ENCODE measurements at places on chromosomes 13 and 19.
A peak's percentile ranks its signal among the peaks of the same experiment; 100 is the strongest.

DNA sequence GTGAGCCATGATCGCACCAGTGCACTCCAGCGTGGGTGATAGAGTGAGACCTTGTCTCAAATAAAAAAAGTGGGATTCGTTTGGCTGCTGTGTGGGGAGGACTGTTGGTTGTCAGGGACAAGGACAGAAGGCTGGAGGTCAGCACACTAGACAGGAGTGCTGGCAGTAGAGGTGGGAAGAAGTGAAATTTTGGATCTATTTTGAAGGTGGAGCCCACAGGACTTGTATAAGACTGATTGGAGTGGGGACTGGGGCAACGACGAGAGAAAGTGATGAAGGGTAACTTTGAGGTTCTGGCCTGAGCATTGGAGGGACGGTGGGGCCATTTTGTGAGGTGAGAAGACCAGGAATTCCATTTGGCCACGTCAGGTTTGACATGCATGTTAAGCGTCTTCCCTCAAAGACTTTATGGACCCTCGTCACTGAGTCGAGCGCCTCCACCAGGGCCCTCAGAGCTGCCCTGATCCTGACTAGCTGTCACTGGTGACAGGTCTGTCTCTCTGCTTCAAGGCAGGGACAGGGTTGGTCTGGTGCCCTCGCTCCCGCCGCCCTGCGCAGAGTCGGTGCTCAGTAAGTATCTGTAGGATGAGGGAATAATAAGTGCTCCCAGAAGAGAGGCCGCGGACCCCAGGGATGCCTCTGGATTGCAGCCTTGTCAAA, 673 bp downstream of the CTU1 start:
- H3K4me3 ChIP-seq = peak overlapping the region; percentile 89
- peaks cover 6% of the 10 kb centered on the region for H3K27me3 ChIP-seq
- peaks cover 15% of the 10 kb centered on the region for H3K4me1 ChIP-seq
- peaks cover 8% of the 10 kb centered on the region for H3K36me3 ChIP-seq
- peak overlapping the region; percentile 94 for H3K27ac ChIP-seq

- no peaks in the 10 kb centered on the region for H3K4me1 ChIP-seq
- no peak for DNase-seq
- H3K36me3 ChIP-seq = no peaks in the 10 kb centered on the region
- no peak overlapping the region for H3K27ac ChIP-seq
Measured at GRCh38 chr19:28843761-28844492, 369.0 kb downstream of the UQCRFS1 start.

DNA sequence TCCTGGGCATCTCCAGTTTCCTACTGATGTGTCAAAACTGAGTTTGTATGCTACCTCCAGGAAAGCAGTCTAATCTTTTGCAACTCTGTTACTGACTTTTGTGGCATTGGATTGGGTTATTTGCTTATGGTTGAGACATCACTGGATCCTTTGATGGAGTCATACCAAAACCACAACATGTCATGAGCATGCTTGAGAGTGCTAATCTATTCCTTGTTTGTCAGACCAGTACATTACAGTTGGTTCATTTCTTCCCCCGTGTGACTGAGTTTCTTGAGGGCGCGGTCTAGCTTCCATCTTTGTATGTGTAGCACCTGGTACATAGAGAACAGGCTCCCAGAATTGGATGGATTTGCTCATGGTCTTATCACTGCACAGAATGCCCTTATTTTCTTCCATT, 43.2 kb downstream of the SUGT1 start:
- no peak overlapping the region for H3K4me3 ChIP-seq
- no peaks in the 10 kb centered on the region for H3K4me1 ChIP-seq
- no peaks in the 10 kb centered on the region for H3K27me3 ChIP-seq
- no peak overlapping the region for H3K27ac ChIP-seq

- peak overlapping the region; percentile 86 for H3K4me3 ChIP-seq
- peak overlapping the region; percentile 91 for H3K27ac ChIP-seq
- no peak for DNase-seq
Measured at GRCh38 chr19:49592486-49593232, 1.7 kb downstream of the PRR12 start.

DNA sequence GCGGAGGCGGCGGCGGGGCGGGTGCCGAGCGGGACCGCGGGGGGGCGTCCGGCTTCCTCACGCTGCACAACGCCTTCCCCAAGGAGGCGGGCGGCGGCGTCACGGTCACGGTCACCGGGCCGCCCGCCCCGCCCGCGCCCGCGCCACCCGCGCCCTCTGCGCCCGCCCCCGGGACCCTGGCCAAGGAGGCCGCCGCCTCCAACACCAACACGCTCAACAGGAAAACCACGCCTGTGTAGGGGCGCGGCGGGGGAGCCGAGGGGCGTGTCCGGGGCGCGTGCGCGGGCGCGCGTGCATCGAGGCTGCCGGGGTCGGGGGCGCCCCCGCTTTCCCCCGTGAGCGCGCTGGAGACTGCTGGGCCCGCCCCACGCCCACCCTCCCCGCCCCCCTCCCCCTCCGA, 8.8 kb upstream of the CACNG6 start:
- H3K36me3 ChIP-seq = no peaks in the 10 kb centered on the region
- no peak overlapping the region for H3K27ac ChIP-seq
- peaks cover 27% of the 10 kb centered on the region for H3K4me1 ChIP-seq
- no peak overlapping the region for H3K4me3 ChIP-seq
- peaks cover 22% of the 10 kb centered on the region for H3K27me3 ChIP-seq
- DNase-seq = no peak

DNA sequence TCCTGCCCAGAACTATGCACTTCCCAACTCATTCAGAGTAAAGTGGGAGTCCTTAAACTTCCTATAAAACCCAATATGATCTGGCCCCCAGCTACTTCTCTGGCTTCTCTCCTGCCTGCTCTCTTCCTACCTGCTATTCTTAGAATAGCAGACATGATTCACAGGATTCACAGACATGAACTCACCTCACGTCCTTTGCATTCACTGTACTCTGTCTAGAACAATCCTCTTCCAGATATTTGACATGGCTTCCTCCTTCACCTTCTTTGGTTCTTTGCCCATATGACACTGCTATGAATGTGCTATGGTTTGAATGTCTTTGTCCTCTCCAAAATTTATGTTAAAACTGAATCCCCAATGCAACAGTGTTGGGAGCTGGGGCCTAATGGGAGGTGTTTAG, 154.9 kb downstream of the UGGT2 start:
- H3K4me3 ChIP-seq = no peak overlapping the region
- peaks cover 14% of the 10 kb centered on the region for H3K36me3 ChIP-seq
- no peaks in the 10 kb centered on the region for H3K4me1 ChIP-seq
- DNase-seq = no peak

DNA sequence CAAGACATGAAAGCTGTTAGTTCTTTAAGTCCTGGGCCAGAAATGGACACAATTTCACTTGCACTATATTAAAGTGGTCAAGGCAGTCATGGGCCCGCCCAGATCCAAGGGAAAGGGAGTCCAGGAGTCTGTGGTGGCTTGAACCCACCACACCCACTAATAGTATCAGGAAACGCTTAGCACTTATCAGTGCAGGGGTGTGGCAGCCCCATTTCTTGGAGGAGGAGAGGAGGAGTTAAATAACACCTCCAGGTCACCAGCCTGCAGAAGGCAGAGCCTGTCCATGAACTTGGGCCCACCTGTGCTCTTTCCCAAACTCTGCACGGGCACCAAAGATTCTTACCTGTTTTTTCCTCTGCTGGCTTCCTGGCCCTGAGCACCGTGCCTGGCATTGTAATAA, 5.4 kb upstream of the NTN5 start:
- H3K4me3 ChIP-seq = no peak overlapping the region
- H3K27ac ChIP-seq = no peak overlapping the region
- H3K27me3 ChIP-seq = peaks cover 5% of the 10 kb centered on the region

GRCh38 chr13:50365408-50366391, 350.5 kb downstream of the KCNRG start:
- peaks cover 26% of the 10 kb centered on the region for H3K4me1 ChIP-seq
- H3K27ac ChIP-seq = peak overlapping the region; percentile 28
- no peak for DNase-seq
- H3K4me3 ChIP-seq = no peak overlapping the region
- H3K36me3 ChIP-seq = no peaks in the 10 kb centered on the region
- H3K27me3 ChIP-seq = no peaks in the 10 kb centered on the region

DNA sequence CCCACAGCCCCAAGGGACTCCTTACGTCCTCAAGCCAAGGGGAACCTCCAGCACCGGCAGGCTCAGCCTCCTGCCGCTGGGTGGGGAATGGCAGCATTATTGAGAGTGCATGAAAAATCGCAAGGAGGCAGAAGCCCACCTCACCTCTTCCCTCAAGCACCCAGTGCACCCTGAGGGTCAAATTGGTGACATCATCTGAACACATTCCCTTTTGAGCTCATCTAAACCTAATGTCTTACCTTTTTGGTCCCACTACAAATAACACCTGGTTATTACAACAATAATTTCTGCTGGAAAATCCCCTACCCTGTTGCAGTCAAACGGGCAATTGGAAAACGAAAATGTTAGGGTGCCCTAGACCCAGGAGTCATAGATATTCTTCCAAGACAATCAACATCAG, 12.2 kb upstream of the POP4 start:
- H3K4me1 ChIP-seq = no peaks in the 10 kb centered on the region
- DNase-seq = no peak
- H3K4me3 ChIP-seq = no peak overlapping the region

Measured in mesothelial cell of epicardium (in vitro differentiated cells).